Activated naive CD8-positive, alpha-beta T cell treated with anti-CD3 and anti-CD28 coated beads, Interleukin-2, amount 50 U/mL, for 24 hours (primary cell): ENCODE measurements at places on chromosomes 7 and 10.

- H3K36me3 ChIP-seq, result no peaks in the 10 kb centered on the region
- no peak overlapping the region for H3K27ac ChIP-seq
- no peaks in the 10 kb centered on the region for H3K27me3 ChIP-seq
- no peak for DNase-seq
Observed at GRCh38 chr7:117552660-117553059, 72.8 kb downstream of the CFTR start.

DNA sequence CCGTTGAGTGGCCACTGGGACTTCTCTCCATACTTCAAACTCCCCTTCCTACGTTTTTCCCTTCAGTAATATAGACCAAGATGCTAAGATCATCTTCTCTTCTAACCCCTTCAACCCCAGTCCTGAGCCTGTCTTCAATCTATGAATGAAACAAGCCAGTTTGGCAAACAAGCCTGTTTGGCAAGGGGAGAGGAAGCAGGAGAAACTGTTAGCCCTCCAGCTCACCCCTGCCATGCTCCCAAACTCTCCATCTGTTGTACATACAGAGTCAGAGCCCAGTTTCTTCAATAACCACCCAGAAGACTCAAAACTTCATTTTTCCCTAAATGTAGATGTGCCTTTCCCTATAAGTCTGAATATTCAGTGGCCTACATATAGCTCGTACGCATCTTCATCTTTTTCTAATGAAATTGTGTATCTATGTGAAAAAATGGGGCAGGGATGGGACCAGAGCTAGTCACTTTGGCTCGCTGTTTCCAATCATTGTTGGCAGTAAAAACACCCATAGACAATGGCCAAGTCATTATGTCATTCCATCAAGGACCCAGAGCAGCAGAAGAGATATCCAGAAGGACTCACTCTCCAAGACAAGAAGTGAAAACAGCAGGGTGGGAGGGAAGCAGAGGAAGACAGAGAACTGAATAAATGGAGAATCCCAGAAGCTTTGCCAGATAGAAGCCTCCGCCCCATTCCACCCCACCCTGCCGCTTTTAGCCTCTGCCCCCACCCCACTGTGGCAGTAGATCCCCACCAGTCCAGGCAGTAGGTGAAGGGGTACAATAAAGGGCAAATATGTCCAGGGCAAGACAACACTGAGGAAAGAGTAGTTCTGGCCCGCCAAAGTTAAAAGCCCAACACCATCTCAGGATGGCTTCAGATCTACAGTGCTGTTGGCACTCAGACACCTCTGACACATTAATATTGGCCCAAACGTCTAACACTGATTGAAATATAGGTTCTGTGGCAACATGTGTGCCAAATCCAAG is 87.3 kb downstream of the DOCK4 start:
- no peak overlapping the region for H3K4me3 ChIP-seq
- no peak overlapping the region for H3K27ac ChIP-seq
- H3K36me3 ChIP-seq, result no peaks in the 10 kb centered on the region
- no peak for DNase-seq
- H3K4me1 ChIP-seq, result no peaks in the 10 kb centered on the region

DNA sequence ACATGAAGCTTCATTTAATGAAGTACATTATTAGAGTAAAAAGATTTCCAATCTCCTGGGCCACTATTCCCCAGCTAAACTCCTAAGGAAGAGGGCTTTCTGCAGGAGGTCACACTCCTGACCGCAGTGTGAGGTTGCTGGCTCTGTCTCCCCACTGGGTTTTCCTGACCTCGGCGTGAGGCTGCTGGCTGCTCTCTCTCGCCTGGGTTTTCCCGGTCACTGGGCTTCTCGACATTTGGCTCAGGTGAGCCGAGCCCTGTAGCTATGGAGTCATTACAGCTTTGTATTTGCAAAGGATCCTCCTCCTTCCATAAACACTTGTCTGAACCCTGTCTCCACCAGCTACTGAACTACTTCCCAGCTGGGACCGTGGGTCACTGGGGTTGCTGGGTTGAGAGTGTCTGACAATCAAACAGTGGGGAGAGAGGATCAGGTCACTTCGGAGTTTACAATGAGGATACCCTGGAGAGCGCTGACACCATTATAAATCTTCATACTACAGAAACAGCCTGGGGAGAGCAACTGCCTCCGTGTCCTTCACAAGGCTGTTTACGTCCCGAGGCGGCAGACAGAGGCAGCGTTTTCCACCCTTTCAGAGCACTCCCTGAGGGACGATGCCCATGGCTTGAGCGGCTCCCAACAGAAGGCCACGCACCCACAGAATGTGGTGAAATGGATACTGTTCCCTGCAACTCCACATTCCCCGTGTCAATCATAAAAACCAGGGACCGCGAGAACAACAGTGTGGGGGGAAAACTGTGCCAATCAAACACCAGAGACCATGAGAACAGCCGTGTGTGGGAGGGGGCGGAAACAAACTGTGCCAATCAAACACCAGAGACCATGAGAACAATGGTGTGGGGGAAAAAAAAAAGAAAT is 226.2 kb downstream of the ZMYND11 start:
- no peaks in the 10 kb centered on the region for H3K36me3 ChIP-seq
- no peaks in the 10 kb centered on the region for H3K4me1 ChIP-seq
- no peak for DNase-seq

DNA sequence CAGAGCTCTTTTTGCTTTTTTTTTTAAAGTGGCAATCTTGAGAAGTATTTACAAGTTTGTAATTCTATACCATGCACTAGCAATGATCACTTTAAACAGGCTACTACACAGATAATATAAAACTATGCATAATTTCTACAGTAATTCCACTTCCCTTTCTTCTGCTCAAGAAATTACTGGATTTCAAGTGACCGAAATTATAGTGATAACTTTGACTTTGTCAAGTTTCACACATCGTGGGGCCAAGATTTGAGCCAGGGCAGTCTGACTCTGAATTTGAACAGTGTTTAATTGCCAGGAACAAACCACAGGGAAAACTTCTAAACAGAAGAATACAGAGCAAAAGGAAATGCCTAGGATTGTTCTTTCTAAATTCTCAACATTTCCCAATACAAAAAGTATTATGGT is 288.3 kb upstream of the MKLN1 start:
- no peak overlapping the region for H3K4me3 ChIP-seq
- DNase-seq, result no peak
- H3K27ac ChIP-seq, result peak overlapping the region; percentile 74
- peaks cover 69% of the 10 kb centered on the region for H3K4me1 ChIP-seq
- H3K36me3 ChIP-seq, result peaks cover 12% of the 10 kb centered on the region
- H3K27me3 ChIP-seq, result no peaks in the 10 kb centered on the region

GRCh38 chr10:116056445-116057293 is 216.3 kb downstream of the GFRA1 start:
- no peaks in the 10 kb centered on the region for H3K36me3 ChIP-seq
- H3K27me3 ChIP-seq, result no peaks in the 10 kb centered on the region
- no peak for DNase-seq
- no peaks in the 10 kb centered on the region for H3K4me1 ChIP-seq
- no peak overlapping the region for H3K27ac ChIP-seq

DNA sequence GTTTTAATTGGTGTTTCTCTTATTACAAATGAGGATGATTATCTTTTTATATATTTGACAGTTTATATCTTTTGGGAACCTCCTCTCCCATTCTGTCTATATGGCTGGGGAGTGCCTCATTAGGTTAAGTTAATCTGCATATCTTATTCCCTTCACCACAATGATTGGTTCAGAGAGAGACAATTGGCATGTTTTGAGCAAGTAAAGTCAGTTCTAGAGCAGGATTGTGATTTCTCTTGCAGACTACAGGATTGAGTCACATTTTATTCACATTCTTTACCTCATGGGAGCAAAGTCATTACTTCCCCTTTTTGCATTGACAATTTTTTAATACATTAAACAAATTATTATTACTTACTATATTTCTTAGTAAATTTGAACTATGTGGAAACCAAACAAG is 345.6 kb downstream of the MDFIC start:
- no peak overlapping the region for H3K4me3 ChIP-seq
- peaks cover 8% of the 10 kb centered on the region for H3K27me3 ChIP-seq
- H3K36me3 ChIP-seq, result no peaks in the 10 kb centered on the region
- no peak overlapping the region for H3K27ac ChIP-seq

DNA sequence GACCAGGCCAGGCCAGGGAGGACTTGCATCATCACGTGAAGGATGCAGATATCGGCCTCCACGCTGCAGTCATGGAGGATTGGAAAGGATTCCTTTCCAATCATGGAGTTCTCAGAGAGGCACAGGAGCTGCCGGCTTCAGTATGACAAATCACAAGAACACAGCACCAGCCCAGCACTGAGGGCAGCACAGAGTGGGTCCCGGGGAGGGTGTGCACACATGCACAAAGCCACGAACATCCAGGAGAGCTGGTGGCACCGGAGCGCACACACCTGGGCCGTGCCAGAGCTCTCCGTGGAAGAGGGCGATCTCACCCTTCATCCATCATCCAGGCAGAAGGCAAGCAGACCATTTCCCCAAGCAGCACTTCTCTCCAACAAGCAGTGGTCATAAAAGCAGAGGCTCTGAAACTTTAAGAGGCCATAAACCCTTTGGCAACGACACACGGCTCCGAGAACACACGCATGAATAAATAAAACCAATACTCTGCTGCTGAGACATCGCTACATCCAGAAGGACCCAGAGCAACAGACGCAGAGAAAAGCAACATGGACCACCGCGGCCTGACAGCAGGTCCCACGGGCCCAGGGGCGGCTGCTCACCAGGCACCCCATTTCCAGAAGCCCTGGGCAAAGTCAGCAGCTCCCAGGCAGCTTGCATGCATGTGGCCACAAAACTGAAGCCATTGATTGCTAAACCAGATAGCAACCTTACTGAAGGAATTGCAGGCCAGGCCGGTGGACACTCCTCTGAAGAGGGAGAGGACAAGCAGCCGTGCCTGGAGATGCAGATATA is 180.8 kb downstream of the USP6NL start:
- no peak overlapping the region for H3K27ac ChIP-seq
- no peak for DNase-seq

DNA sequence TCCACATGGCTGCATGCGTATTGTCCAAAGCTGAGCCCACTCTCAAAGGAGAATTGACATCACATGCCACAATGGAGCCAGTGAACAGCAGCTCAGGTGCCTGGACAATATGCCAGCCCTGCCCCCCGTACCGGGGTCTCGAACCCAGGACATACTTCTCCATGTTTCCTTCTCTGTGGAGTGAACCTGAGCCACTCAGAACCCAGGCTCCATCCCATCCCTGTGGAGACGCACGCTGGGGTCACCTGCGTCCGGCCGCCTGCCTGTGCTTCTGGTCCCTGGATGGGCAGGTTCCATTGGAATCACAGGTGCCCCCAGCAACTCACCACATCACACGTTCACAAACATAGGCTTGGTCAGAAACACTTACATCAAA is 229.8 kb downstream of the DNAJB6 start:
- peaks cover 2% of the 10 kb centered on the region for H3K27me3 ChIP-seq
- H3K27ac ChIP-seq, result no peak overlapping the region
- H3K4me3 ChIP-seq, result no peak overlapping the region
- DNase-seq, result no peak
- peaks cover 31% of the 10 kb centered on the region for H3K4me1 ChIP-seq

DNA sequence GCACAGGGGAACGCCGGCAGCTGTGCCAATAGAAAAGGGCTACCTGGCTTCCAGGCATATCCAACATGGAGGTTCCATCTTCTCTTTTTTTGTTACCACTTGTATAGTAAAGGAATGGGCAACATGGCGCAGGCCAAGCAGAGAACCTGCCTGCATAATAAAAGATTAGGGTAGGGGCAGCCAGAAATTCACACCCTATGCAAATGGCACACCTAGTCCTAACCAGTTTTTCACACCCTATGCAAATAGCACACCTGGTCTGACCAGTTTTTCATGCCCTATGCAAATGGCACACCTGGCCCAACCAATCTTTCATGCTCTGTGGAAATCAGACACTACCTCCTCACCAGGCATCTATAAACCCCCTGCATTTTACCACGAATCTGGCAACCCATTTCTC is 369.5 kb downstream of the IPMK start:
- H3K36me3 ChIP-seq, result no peaks in the 10 kb centered on the region
- H3K4me1 ChIP-seq, result no peaks in the 10 kb centered on the region
- H3K27ac ChIP-seq, result no peak overlapping the region
- no peak overlapping the region for H3K4me3 ChIP-seq

GRCh38 chr7:148535217-148535616 is 55.3 kb upstream of the C7orf33 start:
- no peak overlapping the region for H3K27ac ChIP-seq
- peak; percentile 18 for DNase-seq
- H3K4me3 ChIP-seq, result peak overlapping the region; percentile 66
- H3K36me3 ChIP-seq, result no peaks in the 10 kb centered on the region

DNA sequence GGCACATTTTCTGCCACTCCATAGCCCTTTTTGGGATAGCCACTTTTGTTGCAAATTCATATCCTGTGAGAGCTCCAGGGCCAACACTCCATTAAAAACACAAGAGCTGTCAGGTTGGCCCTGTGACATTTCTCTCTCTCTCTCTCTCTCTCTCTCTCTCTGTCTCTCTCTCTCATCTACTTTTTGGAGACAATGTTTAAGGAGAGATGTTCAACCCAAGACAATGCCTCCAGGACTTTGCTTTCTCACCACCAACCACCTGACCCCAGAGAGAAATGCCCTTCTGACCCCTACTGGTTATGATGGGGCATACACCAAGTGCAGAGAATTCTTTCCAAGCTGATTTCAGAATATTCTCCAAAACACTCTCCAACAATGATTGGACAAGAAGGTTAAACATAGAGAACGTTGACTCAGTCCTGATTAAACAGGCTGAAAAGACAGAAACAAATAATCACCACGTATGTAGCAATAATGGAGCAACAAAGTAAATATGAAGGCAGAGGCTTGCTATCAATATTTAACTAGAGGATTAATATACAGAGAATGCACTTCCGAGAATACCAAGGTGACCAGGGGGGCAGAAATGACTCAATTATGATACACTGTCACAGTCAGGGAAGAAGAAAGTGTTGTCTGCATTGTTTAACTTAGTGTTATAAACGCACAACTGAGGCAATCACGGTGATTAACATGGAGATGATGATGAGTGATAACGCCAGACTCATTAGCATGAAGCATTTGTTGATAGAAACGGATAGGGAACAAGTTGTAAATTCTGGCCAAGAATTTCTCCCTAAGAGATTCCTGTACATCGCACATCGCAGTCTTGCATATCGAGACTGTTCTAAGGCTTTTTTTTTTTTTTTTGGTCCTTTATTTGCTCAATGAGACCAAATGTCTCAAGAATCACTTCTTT is 178.5 kb downstream of the NRP1 start:
- no peak overlapping the region for H3K4me3 ChIP-seq
- H3K27me3 ChIP-seq, result no peaks in the 10 kb centered on the region
- peaks cover 35% of the 10 kb centered on the region for H3K4me1 ChIP-seq
- DNase-seq, result no peak

DNA sequence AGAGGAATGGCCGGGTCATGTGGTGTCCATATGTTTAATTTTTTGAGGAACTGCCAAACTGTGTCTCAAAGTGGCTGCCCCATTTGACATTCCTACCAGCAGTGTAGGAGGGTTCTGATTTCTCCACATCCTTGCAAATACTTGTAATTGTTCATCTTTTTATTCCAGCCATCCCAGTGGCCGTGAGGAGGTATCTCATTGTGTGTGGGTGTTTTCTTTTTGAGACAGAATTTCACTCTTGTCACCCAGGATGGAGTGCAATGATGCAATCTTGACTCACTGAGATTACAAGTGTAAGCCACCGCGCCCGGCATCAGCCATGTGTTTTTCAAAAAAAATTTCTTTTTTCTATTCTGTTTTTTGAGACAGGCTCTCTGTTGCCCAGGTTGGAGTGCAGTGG is 38.7 kb upstream of the DLG5 start:
- H3K4me1 ChIP-seq, result peaks cover 2% of the 10 kb centered on the region
- H3K27ac ChIP-seq, result no peak overlapping the region
- H3K27me3 ChIP-seq, result peaks cover 4% of the 10 kb centered on the region
- H3K4me3 ChIP-seq, result no peak overlapping the region
- no peak for DNase-seq

GRCh38 chr10:5618042-5618441 is 48.4 kb downstream of the ASB13 start:
- no peak for DNase-seq
- H3K4me1 ChIP-seq, result no peaks in the 10 kb centered on the region
- peaks cover 3% of the 10 kb centered on the region for H3K27me3 ChIP-seq
- H3K36me3 ChIP-seq, result no peaks in the 10 kb centered on the region
- H3K4me3 ChIP-seq, result no peak overlapping the region
- H3K27ac ChIP-seq, result no peak overlapping the region
